ENCODE measurements at places on chromosomes 3 and 15.
A peak's percentile ranks its signal among the peaks of the same experiment; 100 is the strongest.

DNA sequence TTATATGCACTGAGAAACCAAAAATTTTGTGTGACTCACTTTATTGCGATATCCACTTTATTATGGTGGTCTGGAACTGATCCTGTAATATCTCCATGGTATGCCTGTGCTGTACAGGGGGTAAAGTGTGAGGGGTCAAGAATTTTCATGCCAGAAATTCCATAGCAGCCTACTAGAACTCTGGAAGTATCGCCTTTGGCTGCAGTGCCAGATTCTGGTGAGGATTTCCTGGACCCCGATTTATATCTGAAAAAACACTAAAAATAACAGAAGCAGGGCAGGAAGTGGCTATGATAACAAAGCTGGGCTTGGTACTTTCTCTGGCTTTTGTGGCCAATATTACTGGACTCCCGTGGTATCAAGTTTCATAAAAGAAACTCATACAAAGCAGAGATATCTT is 36.4 kb downstream of the CCDC80 start:
- no peak for DNase-seq

DNA sequence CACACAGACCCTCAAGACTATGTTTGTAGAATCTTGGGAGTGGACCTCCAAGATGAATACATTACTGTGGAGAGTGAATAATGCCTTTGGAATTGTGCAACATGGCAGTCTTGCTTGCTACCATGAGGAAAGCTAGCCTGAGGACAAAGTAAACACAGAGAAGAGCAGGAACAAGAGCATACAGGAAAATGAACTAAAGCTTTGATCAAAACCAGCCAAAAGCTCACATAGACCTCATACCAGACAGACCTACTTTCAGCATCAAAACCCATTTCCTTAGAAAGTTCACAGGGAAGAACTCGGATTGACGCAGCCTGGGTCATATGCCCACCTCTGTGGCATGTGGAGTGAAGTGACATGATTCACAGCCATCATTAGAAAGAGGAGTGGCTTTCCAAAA is 3.3 kb upstream of the RAB8B start:
- DNase-seq: no peak

- DNase-seq: no peak
Observed at GRCh38 chr3:141326123-141326522, 42.2 kb upstream of the ZBTB38 start.

DNA sequence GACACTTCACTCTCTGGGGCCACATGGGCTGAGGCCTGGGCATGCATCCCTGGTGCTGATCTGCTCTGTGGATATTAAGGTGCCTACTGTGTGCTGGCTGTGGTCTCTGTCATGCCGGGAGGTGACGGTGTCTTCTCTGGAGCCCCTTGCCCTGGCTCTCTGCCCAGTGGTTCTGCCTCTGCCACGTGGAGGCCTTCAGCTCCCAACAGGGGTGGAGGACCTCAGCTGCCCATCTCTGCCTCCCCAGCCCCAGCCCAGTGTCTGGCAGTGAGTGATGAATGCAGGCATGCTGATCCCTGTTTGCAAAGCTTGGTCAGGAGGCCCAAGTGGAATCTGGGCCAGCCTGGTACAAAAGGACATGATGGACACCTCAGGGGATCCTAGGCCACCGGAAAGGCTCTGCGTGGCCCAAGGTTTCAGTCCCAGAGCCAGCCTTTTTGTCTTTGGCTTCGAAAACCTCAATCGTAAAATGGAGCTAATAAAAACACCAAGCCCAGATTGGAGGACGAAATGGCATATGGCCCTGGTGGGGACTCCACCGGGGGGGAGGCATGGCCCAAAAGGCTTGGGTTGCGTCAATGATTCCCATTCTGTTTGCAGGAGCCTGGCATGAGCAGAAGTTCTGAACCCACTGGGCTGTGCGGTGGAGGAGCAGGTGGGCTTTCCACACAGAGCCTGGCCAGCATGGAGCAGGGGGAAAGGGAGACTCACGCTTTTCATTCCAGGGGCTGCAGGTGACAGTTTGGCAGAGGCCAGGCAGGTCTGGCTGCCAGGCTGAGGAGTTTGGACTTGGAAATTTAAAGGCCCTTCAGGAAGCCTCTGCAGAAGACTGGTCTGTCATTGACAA is 54.7 kb upstream of the KLF13 start:
- DNase-seq: no peak

- DNase-seq: no peak
Observed at GRCh38 chr15:90407871-90408317, 19.9 kb downstream of the IQGAP1 start.

DNA sequence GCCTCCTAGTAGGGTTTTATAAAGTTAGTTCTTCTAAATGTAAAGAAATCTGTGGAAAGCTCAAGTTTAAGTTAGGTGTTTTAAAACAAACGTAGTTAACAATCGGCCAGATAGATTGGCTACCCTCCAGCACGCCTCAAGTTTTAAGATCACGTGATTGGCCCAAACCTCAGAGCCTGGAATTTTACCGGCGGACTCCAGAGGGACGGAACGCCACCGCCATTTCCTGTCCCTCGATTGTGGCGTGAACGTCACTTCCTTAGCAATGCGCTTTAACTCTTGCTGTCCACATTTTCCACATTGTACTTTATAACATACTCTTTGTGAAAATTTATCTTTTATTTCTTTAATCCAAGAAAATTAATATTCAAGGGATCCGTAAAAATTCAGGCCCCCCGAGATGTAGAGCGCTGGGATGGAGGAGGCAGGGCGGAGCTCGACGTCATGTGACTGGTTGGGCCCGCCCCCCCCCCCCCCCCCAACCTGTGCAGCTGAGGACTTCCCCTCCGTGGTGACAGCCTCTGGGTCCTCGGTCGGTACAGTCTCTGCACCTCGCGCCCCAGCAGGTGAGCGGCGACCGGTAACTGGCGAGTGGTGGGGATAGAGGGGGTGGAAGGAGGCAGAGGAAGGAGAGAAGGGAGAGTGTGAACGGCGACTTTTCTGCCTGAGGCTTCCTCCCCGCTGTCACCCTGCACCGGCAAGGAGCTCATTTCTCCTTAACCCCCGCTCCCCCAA is at the start of gene ATP6V1A:
TSS of gene ATP6V1A (plus strand) at position 488 of the 735 bp plus-strand sequence. CDS start 31,719 bp downstream, outside the sequence.
- DNase-seq: peak; percentile 79

DNA sequence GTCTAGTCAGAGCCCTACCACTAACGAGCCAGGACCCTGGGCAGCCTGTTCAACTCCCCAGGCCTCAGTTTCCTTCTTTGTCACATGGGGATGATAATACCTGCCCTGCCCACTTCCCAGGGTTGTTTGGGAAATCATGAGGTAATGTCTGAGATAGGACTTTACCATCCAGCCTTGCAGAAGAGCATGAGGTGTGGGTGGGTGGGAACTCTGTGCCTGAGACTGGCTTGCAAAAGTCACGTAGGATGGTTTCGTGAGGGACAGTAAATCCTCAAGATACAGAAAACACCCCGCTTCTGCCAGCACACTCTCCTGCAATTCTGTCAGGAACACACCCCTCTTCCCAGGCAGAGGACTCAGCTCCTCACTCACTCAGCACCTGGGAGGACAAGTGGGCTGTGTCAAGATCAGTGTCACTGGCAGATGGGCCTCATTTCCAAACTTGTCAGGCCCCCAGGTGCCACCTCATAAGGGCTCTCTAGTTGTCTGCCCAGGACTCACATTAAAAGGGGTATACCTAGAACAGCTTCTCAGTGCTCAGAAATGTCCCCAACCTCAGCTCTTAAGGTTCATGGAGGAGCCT is 58.4 kb downstream of the DAPK2 start:
- DNase-seq: no peak

- no peak for DNase-seq
Observed at GRCh38 chr3:16834214-16834613, 50.5 kb upstream of the PLCL2 start.

DNA sequence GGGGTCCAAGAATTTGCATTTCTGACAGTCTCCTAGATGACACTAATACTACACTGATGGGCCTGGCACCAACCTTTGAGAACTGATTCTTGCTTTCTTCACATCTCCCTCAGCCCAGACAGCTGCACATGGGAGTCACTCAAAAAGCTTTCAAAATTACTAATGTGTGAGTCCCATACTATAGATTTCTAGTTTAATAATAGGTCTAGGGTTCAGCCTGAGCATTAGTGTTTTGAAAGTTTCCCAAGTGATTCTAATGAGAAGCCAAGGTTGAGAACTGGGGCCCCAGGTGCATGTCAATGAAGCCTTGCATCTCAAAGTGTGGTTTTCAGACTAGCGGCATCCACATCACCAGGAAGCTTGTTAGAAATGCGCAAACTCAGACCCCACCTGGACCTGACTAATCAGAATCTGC is 159.9 kb upstream of the CMC1 start:
- DNase-seq: no peak

GRCh38 chr3:72473156-72473555 is 375.1 kb downstream of the SHQ1 start:
- no peak for DNase-seq

DNA sequence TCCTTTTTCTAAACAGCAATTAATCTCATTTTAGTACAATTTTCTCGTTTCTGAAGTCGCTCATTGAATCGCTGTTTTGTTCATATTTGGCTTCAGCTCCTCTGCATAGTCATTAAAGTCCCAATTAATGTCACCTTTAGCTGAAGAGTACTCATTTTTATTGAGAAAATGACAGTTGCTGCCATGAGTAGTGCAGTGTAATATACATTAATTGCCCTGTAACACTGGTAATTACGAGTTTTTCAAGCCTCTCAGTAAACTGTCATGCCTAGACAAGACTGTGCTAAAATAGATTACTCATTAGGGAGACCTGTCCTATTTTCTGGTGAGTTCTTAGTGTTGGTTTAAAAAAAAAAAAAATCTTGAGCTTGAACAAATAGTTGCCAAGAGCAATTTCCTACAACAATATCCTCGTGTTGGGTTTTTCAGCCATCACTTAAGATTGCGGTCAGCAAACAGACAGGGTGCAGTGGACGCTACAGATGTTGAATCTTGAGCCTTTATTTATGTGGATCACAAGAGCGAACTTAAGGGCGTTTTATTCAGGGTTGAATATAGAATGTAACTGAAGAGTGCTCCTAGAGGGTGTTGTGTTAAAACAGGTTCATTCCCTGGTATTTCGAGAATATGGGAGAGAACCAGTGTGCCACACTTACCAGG is 176.0 kb downstream of the CDIN1 start:
- DNase-seq: no peak

DNA sequence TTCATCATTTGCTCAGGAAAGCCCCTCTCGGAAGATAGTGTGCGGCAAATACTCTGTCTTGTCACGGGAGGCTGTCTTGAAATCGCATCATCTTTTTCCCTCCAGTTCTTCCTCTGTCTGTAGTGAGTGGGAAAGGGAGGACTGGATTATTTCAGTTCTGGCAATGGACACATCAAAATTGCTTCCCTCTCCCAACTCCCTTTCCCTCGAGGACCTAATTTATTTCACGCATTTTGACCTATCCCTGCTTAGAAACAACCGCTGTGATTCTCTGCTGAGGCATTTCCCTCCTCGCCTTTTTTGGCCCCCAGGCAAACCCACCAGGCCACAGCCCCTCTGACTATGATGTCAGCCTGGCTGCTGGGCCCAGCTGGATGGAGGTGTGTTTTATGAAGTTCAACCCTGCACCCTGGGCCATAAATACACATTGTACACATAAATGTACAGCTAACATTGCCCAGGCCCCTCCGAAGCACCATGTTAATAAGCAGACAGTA is 138.7 kb upstream of the LRTM1 start:
- no peak for DNase-seq

- no peak for DNase-seq
Observed at GRCh38 chr3:189974359-189974758, 146.3 kb downstream of the P3H2 start.

DNA sequence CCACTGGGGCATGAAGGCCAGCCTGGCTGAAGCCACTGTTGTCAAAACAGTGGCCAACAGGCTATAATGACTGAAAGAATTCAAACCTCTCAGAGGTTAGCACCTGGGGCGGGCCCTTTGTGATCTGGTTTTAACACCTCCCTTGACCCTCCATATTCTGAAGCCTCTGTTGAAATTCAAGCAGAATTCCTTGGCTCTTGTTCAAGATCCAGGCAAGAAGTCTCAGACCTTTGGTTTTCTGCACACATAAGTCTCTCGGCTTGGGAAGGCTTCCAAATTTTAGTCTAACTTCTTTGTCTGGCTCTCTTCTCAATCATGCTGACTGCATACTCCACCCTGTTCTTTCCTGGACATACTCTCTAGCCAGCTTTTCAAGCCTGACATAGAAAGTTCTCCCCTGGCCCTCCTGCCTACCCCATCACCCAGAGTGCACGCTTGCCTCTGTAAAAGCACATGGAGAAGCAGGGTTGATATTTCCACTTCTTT is 144.5 kb downstream of the PDZRN3 start:
- DNase-seq: no peak

GRCh38 chr3:196142202-196142956 is 60.5 kb upstream of the TFRC start:
- DNase-seq: no peak

All from activated T-cell treated with anti-CD3 and anti-CD28 coated beads for 48 hours (primary cell).